ENCODE measurements at places on chromosomes 16 and 17. TPM values are rescaled to one million over a fixed set of nuclear protein-coding genes. Genes with fewer than 3 reads are reported as not detected.
A peak's percentile ranks its signal among the peaks of the same experiment; 100 is the strongest.

The CSH1 gene
- 7.5 TPM for polyA plus RNA-seq

The CD19 gene
- 2.9 TPM for polyA plus RNA-seq

The TVP23A gene
- 3.9 TPM for polyA plus RNA-seq

The GPRC5C gene
- polyA plus RNA-seq, result 112 TPM

The PYY gene
- polyA plus RNA-seq, result 0.26 TPM

The C16orf90 gene
- not detected for polyA plus RNA-seq

The KIF2B gene
- polyA plus RNA-seq, result not detected

The PDILT gene
- polyA plus RNA-seq, result not detected

The NEURL4 gene
- 23.4 TPM for polyA plus RNA-seq

The CDC42EP4 gene
- polyA plus RNA-seq, result 42.4 TPM

DNA sequence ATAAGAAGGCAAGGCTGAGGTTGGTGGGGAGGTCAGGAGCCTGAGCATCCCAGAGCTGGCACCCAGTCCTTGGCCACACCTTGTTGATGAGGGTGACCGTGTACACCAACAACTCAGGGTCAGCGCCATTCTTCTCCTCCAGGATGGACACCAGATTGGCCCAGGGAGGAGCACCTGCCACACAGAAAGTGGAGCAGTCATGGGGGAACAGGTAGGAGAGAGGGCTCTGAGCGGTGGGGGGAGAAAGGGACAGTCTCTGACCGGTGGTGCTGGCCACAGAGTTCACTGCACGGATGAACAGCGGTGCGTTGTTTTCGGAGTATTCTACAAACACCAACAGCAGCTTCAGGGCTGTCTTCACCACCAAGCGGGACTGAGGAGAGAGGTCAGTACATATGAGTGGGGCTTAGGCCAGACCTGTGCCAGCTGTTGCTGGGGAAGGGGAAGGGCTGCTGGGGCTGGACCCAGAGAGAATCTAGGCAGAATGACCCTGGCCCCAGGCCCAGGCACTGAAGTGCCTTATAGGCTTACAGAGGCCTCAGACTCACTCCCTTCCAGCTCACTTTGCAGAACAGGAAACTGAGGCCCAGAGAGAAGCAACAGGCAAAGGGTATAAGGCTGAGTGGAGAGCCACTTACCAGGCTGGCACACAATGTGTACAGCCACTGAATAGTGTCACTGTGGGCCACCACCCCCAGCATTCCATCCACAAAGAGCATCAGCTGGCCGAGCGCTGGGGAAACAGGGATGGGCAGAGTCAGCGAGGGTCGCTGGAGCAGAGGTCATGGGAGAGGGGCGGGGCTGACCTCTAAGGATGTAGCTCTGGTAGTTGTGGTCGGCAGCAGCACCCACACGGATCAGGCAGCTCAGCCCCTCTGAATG is 9.6 kb downstream of the FHOD1 start:
- no peak for DNase-seq

GRCh38 chr17:50064253-50065001 is 8.5 kb downstream of the ITGA3 start:
- DNase-seq, result no peak

GRCh38 chr17:68182011-68182306 is 65.9 kb upstream of the AMZ2 start:
- no peak for DNase-seq

- no peak for DNase-seq
These were observed 25.6 kb downstream of the MGAT5B start for GRCh38 chr17:76893623-76894334.

DNA sequence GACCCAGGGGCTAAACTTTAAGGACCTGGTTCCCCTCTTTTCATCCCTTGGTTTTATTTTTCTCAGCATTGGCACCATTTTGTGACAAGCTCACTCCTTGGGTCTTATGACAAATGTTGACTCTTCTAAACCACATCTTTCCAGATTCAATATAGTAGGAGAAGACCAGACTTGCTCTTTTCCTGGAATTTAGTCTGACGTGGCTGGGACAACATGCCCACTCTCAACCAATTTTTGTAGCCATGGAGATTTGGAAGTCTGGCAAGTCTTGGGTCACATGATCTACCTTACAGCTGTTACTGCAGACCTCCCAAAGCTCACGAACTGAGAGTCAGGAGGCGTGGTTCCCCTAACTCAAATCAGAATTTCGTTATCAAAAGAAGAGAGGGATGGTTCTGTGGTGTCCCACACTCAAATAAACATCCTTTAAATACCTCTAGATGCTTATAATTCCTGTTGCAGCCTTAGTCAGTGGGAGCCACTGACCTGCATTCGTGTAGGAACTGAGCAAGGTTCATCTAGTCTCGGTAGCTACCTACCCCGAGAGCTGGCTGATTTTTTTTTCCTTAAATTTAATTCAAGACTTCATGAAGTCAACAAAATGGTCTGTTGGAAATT is 683.5 kb downstream of the MAF start:
- no peak for DNase-seq

DNA sequence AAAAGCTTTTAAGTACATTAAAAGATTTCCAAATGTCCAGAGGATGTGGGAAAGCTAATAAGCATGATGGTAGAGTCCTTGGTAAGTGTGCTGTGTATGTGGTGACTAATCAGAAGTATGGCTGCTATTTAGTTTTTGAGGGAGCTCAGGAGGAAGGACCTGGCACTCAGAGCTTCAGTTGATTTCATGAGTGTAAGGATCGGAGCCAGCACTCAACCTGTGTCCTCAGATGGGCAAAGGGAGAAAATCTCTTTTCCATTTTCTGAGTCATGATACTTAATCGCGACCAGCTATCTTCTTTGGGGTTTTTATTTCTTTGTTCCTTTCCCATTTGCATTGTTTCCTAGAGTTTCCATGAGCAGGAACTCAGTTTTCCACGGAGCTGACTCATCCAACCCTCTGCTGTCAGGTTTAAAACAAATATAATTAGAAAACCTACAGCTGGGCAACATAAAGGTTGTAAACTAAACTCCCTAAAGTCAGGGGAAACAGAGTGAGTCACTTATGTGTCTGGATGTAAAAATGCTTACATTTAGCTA is 125.4 kb downstream of the MAP2K6 start:
- no peak for DNase-seq

GRCh38 chr16:86396901-86397311 is 113.4 kb upstream of the FOXF1 start:
- DNase-seq, result peak; percentile 68

DNA sequence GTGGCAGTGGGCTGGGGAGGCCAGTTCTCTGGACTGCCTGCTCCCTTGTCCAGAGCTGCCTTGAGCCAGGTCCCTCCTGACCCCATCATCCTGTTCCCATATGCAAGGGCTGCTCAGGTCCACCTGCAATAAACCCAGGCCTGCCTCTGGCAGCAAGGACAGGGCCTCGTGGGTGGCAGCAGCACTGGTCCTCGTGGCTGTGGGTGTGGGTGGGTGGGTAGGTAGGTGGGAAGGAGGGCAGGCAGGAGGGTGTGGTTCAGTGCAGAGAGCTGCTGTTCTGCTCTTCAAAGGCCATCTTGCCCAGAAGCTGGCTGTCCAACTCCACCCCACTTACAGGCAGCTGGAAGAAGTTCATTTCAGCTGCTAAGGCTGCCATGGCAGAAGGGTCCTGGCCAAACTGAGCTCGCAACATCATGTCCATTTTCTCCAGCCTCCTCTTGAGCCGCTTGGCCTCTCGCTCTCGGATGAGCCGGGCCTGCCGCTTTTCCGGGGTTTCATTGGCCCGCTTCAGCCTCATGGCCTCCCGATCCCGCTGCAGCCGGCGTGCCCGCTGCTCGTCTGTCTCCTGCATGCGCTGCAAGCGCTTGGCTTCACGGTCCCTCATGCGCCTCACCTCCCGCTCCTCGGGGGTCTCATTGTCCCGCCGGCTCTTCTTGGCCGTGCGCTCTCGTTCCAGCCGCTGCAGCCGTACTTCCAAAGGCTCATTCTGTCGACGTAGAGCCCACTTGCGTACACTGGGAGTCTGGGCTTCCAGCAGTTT is 14.2 kb downstream of the ATXN1L start:
- DNase-seq, result no peak

DNA sequence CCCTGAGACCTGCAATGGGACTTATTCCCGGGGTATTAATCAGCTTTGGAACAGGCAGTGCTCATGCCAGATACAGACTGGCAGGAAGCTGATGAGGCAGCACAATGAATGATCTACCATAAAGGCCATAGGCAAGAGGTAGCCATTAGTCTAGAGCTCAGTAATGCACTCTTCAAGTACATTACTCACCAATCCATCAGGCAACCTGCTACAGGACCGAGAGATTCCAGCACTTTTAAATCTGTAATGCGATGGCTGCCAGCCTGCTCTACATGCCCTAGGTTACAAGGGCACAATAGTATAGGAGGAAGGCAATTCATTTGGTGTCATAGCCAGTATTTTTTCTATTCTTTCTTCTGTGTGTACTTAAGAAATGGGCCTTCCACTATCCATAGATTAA is 217.8 kb upstream of the PMFBP1 start:
- DNase-seq, result no peak

DNA sequence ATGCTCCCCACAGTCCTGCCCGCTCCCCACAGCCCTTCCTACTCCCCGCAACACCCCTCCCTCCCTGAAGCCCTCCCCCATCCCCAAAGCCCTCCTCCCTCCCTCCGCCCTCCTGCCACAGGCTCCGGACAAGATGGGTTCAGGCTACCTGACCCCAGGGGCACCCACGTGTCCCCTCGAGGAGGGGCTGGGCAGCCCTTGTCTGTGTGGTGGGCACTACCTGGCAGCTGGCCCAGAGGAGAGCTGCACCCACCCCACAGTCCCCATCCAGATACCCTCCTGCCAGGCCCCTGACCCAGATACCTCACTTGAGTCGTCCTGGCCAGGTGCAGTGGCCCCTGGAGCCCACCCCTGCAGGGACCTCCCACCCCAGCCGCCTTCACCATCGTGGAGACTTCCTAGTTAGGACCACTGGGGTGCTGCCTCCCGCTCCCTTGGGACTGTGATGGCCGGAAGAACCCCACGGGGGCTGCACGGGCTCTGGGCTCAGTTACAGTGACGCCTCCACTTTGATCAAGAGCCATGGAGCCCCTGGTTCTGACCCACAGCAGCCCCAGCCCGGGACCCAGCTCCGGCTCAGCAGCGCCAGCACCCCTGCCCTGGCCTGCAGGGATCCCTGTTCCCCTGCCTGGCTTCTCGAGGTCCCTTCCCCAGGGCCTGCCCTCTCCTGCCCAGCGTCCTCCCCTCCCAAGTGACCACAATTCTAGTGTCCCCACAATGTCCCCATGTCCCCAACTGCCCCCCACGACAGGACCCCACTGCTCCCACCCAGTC is 806 bp downstream of the PERCC1 start:
- no peak for DNase-seq

GRCh38 chr16:58820411-58820810 is 86.3 kb upstream of the GOT2 start:
- DNase-seq, result no peak

DNA sequence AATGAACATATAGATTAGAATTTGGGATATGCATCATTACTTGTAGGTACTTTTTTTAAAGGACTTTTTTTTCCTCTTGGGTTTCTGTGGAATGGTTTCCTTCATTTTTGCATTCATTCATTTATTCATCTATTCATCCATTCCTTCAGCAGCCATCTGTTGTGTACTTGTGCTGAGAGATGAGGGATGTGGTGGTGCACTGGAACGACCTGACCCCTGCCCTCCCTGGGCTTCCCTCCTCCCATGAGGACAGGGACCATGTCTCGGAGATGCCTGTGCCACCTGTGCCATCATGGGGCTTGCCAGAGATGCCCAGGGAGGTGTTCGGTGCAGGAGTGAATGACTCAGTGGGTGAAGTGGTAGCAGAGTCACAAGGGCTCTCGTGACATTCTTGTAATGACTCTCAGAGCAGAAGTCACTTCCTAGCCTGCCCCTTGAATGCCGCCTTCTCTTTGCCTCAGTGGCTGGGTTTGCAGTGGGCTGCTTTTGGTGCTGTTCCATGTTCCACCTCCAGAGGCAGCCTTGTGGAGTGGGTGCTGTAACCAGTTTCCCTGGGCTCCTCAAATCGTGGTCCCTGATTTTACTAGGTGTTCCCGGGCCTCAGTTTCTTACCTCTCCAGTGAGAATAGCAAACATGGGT is 43.9 kb downstream of the CLEC16A start:
- DNase-seq, result no peak

Measured in right renal cortex interstitium (tissue), 3 donors.